Amniotic stem cell (primary cell): ENCODE measurements at places on chromosomes 4 and X.
A peak's percentile ranks its signal among the peaks of the same experiment; 100 is the strongest.

DNA sequence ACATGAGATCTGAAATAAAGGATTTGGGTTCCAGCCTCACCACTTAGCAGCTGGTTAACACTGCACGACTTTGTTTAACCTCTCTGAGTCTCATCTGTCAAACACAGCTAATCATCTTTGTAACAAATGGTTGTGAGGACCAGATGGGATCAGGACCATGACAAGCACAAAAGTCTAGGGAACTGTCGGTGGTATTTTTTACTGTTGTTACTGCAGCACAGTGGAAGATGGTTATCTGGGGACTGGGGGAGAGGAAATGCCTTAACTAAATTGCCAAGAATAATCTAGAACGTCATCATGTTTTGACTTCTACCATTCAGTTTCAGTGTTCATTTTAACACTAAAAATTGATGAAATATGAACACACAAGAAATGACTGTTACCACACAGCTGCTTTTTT, 99.5 kb downstream of the ADGRA3 start:
- DNase-seq = no peak

DNA sequence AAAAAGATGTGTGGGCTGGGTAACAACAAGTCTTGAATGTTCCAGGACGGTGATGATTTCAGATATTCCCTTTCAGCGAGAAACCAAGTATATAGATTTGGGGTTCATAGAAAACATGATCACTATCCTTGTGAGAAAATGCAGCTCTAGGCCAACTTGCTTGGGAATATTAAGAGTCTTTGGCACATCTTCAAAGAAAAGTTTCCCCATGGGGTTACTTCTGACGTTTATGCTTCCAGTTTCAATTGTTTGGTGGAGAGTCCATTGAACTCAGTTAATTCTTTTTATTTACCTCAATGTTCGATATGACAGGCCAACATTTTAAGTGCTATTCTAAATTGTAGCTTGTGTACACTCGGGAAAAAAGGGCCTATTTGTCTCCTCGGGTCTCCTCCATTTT, 126.7 kb downstream of the NHS start:
- no peak for DNase-seq

GRCh38 chr4:3302173-3302785, 9.5 kb downstream of the RGS12 start:
- DNase-seq = no peak

GRCh38 chrX:24526616-24527015, 61.5 kb downstream of the PDK3 start:
- DNase-seq = no peak

DNA sequence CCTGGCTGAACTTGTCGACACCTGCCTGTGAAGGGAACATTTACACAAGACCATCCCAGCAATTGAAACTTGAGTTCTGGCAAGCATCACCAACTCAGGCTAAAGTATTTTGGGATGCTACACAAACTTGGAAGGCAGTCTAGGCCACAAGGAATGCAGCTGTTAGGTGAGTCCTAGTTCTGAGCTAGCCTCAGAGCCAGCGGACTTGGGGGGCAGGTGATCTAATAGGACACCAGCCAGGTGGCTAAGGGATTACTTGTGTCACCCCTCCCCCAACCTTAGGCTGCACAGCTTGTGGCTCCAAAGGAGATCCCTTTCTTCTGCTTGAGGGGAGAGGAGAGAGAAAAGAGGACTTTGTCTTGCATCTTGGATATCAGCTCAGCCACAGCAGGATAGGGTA, 62.3 kb upstream of the DKK2 start:
- no peak for DNase-seq

- no peak for DNase-seq
These were observed 128.0 kb downstream of the SNCA start for GRCh38 chr4:89708903-89709421.

- DNase-seq = no peak
These were observed 97.6 kb upstream of the STIM2 start for GRCh38 chr4:26763063-26763462.

DNA sequence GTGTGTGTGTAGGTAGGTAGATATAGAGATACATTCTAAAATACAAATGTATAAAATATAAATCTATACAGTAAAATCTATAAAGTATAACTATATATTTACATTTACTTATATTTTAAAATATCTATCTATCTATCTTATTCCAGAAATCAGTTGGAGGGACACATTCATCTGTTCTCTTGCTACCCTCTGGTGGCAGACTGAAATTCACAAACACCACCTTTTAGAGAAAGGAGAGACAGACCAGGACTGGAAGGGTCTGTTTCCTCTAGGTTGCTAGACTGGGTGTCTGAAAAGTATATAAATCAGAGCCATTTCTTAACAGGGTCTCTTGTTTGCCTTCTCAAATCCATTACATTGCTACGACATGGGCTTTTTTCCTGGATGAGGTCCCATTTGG, 343.0 kb downstream of the OPHN1 start:
- no peak for DNase-seq

DNA sequence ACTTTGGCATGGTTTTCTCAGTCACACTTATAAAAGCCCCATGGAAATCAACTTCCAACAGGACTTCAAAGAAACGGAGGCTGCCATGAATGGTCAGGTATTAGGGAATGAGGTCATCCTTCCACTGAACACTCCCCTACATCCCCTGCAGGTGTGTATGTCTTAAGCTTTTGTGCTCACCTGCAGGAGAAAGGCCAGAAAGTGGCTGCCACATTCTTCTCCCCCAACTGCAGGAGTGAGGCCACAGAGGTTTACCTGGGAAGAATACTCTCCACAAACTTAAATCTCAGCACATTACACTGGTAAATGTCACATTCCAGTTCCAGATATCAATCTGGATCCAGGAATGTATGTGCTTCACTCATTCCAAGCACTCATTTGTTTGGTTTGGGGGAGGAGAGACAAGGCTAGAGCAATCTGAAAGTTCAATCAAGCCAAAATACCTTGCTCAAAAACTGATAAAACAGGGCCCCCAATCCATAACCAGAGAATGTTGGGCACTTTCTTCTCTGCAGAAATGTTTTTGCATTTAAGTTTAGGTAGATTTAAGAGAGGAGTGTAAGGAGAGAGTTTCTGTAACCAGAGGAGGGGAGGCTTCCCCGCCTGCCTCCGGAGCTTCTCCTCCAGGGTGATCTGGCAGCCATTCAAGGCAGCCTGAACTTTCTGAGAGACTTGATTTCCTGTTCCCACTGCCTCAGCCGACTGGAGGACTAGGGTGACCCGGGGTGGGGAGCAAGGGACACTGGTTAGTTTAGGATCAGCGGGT, 15.4 kb downstream of the FAM9C start:
- DNase-seq = peak; percentile 3

- DNase-seq = no peak
These were observed 82.3 kb downstream of the MAGEE1 start for GRCh38 chrX:76509775-76510174.
